Left kidney (tissue), 8 donors: ENCODE measurements at places on chromosomes 7 and 10. TPM values are rescaled to one million over a fixed set of nuclear protein-coding genes. Genes with fewer than 3 reads are reported as not detected.

Gene VSIR
- polyA plus RNA-seq: 6.3 TPM

DNA sequence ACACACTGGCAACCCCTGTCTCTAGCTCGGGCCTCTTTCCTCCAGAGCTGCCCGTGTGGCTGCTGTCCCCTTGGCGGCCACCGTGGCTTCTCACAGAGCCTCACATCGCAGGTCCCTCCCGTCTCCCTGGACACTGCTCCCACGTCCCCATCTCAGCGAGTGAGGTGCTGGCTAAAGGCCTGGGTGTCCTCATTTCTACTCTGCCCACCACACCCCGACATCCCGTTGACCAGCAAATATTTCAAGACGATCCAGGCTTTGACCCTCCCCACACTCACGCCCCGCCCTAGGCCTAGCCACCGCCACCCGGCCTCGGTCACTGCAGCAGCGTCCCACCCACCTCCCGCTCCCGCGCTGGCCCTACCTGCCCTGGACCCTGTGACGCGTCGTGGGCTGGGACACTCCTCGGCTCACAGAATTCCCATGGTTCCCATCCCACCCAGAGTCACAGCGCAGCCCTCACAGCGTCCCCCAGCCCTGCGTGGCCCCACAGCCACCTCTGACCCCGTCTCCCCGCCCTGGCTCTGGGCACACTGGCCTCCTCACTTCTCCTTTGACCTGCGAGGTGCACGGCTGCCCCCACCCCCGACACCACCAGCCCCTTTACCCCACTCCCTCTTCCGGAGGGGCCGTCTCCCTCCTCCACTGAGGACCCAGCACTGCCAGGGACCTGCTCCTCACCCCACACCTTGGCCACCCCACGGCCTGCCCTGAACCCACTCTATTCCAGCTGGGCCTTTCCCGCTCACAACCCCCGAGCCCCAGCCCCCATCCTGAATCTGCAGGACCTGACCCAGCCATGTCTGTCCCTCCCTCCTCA, 6.9 kb downstream of the ADAP1 start:
- no peak for DNase-seq

DNA sequence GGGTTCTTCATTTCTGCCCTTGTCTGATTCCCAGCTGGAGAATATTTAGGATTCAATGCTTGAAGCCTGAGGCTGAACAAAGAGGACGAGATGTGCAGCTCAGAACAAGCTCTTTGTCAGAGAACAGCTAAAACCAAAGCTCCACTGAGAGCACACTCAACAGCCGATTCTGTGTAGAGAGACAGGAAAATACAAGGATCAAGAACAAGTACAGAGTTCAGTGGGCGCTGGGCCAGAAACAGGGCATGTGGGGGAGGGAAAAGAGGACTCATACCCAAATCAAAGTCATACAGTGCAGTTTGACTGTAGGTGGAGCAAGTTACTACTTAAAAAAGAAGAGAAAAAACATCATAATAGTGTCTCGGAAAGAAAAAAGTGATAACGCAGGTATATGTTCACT, at the start of gene AGMO:
Gene AGMO, minus strand, starts transcription at position 181 of the 400 bp plus-strand sequence.
- DNase-seq: no peak

DNA sequence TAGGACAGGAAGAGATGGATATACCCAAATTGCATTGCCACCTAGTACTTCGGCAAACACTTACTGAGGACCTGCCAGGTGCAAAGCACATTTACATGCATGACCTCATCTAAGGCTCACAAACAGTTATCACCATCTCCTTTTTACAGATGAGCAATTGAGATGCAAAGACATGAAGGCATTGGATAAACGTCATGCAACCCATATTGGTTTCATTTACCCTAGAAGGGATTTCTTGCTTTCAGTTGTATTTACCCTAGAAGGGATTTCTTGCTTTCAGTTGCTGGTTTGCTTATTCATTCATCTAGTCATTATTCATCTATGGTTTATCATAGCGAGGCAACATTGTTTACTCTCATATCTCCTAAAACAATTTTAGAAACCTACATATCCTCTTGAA, 52.2 kb downstream of the STEAP1B start:
- no peak for DNase-seq

DNA sequence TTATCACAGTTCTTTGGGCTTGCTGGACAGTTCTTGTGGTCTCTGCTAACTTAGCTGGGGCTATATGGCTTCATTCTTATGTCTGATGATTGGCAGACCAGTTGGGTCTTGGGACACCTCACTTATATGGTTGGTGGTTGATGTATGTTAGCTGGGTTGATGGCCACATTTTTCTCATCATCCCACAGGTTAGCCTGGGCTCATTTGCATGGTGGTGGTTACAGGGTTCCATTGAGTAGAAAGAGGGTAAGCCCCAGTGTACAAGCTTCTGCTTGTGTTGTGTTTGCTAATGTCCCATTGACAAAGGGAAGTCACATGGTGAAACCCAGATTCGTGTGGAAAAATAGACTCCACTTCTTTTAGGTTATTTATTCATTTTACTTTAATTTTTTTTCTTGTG, 40.6 kb downstream of the TMEM60 start:
- DNase-seq: no peak

DNA sequence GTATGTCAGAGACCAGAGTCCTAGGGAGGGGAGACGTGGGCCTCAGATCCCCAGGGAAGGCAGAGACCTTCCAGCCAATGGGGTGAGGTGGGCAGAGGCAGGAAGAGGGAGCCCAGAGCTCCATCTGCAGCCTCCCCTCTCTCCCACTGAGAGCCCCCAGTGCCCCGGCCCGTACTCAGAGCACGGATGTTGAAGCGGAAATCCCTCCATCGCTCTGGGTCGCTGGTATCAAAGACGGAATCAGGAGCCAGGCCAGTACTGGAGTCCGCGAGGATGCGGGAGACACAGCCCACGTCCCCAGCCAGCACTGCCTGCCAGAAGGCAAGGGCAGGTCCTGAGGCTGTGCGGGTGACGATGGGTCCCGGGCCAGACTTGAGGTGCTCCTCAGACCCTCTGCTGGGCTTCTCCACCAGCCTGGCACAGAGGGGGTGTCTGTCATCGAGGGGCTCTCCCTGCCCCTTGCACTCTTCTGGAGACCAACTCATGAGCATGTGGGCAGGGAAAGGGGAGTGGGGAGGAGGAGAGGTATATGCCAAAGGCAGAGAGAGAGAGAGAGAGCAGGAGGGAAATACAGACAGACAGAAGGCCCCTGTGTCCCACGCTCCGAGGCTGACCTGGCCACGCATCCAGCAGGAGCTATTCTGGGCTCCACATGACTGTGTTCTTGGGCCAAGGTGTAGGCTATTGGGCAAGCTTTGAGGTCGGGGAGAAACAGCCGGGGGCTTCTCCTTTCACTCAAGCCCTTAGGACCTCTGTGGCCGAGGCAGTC, at the start of gene ASB10:
Gene ASB10, minus strand, starts transcription at position 611 of the 769 bp plus-strand sequence. Its CDS starts 120 bp downstream, at position 491.
- no peak for DNase-seq

GRCh38 chr7:6057316-6058129, 26.3 kb downstream of the ANKRD61 start:
- DNase-seq: no peak

DNA sequence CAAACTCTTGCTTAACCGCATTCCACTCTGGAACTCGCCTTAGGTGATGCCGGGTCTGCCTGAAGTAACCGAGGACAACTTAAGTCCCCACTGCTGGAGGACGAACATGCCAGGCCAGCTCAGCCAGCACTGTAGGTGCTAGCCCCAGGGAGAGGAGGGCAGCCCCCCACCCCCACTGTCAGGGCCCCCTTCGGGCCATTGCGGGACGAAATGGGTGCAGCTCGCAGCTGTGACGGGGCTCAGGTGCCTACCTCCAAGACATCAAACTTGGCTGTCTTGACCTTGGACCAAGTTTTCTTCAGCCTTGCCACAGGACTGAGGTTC, 60.4 kb downstream of the CSGALNACT2 start:
- no peak for DNase-seq

GRCh38 chr7:63027075-63027474, 971.6 kb upstream of the ZNF722 start:
- DNase-seq: no peak

- no peak for DNase-seq
Observed at GRCh38 chr10:44930904-44931620, 19.9 kb downstream of the TMEM72 start.
